Inflammatory macrophage treated with lipopolysaccharide for 1 hour (primary cell): ENCODE measurements at places on chromosomes 2 and 18.

GRCh38 chr2:656676-657075 is 20.5 kb downstream of the TMEM18 start:
- DNase-seq = no peak

- no peak for DNase-seq
These were observed 106.3 kb downstream of the GYPC start for GRCh38 chr2:126761981-126762878.

DNA sequence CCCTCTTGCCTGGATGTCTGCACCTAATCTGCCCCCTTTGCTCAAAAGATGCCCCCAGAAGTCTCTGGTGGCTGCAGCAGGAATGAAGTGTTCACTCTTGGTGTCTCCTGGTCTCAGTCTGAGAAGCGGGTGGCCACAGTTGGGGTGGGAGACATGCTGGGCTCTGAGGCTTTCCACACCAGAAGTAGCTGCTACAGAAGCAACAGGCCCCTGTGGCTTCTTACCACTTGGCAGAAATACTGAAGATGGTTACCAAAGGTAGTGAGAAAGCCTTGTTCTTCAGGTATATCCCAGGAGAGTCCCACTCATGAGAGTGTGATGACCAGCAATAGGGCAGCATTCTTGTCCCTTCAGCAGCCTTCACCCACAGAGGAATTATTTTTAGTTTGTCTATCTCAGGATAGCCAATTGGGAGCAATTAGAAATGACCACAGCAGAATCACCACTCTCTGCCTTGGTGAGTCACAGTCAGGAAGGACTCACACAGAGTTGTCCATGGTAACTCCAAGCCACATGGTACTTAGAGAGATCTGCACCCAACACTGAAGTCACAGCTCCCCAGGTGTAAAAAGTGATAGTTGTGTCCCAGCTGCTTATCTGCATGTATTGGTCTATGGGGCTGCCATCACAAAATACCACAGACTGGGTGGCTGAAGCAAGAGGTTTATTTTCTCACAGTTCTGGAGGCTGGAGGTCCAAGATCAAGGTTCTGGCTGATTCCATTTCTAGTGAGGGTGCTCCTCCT is 169.8 kb upstream of the ID2 start:
- DNase-seq = peak; percentile 74

- DNase-seq = no peak
These were observed 611.2 kb downstream of the ARHGAP15 start for GRCh38 chr2:143740431-143740830.

GRCh38 chr2:234136461-234136860 is 86.0 kb downstream of the SPP2 start:
- DNase-seq = no peak

DNA sequence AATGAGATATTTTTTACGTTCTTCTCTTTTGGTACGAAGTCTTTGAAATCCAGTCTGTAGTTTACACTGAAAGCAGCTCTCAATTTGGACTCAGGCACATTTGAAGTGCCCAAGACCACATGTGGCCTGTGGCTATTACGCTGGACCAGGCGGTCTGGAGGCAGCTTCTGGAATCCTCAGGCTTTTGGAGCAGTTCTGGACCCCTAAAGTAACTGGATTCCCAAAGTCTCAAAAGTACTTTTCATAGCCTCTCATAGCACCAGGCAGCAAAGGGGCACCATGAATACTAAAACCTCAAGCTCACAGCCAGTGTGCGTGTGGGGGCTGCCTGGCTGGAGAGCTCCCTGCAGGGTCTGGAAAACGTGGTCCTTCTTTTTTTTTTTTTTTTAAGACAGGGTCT is 119.0 kb downstream of the SMAD7 start:
- no peak for DNase-seq

- no peak for DNase-seq
These were observed 58.5 kb downstream of the ROCK1 start for GRCh38 chr18:21053127-21053526.

DNA sequence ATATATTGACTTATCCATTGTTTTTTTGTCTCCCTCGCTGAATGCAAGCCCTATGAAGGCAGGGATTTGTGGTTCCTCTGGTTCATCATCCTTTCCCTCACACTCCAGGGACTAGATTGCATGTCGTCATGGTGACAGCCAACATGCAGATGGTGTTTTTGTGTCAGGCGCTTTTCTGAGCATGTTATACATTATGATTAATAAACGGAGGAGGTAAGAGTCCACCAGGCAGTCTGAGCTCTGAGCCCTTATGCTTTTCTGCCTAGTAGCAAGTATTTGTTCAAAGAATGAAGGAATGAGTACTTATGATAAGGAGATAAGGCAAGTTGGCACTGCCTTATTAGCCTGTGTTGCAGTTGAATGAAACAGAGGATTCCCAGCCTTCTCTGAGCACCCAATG is 181.6 kb downstream of the MGAT5 start:
- DNase-seq = no peak

DNA sequence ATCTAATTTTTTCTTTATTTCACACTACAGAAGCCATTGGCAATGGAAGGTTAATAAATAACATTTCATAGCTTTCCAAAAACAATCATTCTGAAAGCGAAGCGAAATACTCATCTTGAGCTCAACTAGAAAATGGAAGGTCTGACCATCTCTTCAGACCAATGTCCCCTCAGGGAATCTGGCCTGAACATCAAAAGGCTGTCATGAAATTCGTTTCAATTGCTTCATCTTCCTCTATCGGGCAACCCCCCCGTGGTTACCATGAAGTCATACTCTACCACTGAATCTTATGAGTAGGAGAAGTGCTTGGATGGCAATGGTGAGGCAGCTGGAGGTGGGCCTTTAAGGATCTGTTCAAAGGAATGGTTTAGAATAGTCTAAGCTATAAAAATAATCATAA is 22.9 kb upstream of the CYTIP start:
- DNase-seq = peak; percentile 64

GRCh38 chr18:73593207-73593606 is 554.4 kb downstream of the FBXO15 start:
- no peak for DNase-seq

- no peak for DNase-seq
These were observed 447.7 kb upstream of the HNRNPA3 start for GRCh38 chr2:176764921-176765320.

DNA sequence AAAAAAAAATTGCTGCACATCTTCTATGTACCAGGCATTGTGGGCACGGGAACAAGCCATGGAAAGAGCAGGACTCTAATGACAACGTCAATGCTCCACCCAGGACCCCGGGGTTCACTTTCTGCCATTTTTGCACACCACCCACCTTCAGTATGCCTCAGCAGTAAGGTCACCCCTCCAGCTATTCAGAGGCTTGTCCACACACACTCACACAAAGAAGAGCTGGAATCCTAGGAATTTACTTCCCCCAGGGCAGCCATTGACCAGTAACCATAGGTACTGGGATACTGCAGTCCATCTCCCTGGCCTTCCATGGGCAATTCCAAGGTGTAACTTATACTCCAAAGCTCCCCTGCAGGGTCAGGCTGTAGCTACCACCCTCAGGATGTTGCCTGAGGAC is 170.8 kb downstream of the SUCLG1 start:
- no peak for DNase-seq

DNA sequence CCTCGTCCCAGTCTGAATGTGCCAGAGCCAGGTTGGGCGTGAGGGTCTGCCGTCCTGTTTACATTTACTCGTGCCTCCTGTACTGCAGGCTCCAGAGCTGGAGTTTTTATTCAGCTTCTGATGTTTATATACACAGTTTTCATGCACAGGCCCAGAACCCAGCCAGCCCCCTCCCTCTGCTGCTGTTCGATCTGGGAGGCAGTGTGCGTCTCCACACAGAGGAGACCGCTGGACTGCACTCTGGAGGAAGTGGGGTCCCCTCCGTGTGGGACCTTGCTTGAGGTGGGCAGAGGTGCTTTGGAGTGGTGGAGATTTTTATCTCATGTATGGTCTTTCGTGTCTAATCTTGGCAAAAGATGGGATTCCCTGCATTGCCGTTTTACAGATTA is 90.6 kb downstream of the GLI2 start:
- no peak for DNase-seq

- DNase-seq = peak; percentile 63
These were observed 73.2 kb downstream of the MBP start for GRCh38 chr18:77059294-77059916.

GRCh38 chr18:36518839-36519238 is 221.3 kb downstream of the FHOD3 start:
- no peak for DNase-seq

GRCh38 chr2:15814403-15814802 is 125.9 kb upstream of the MYCN start:
- no peak for DNase-seq

GRCh38 chr2:239327536-239328350 is 73.1 kb downstream of the HDAC4 start:
- DNase-seq = no peak

DNA sequence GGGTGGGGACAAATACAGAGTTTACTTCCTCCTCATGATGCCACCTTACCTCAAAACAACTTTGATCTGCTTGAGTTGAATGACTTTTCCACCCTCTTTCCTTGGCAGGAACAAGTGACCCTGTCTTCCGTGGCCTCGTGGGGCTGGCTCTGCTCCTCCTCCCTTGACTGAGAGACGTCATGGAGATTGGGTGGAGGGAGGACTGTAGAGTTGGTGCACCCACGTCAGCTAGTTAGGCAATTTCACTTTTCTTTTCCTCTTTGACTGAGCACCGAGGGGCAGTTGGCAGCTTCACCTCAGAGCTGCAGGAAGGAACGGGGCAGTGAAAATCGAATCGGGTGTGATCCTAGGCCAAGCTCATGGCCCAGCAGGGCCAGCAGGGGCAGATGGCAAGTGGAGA is at the start of gene SP140:
Gene SP140 (plus strand): TSS at position 251 of the 400 bp plus-strand sequence. CDS start 109 bp downstream, at position 360.
- DNase-seq = peak; percentile 91
